ENCODE measurements at places on chromosomes 11 and 22. TPM values are rescaled to one million over a fixed set of nuclear protein-coding genes. Genes with fewer than 3 reads are reported as not detected.

SLN gene
- not detected for total RNA-seq

TRIM34 gene
- total RNA-seq: 11.6 TPM

TRPM5 gene
- 0.23 TPM for total RNA-seq

PARVG gene
- total RNA-seq: 194 TPM

LRRC74B gene
- total RNA-seq: not detected

TRIM51 gene
- not detected for total RNA-seq

MSANTD2 gene
- total RNA-seq: 26.3 TPM

NNMT gene
- not detected for total RNA-seq

BRMS1 gene
- 49.8 TPM for total RNA-seq

VSIG10L2 gene
- total RNA-seq: not detected

CST6 gene
- not detected for total RNA-seq

ETS1 gene
- total RNA-seq: 732 TPM

TRIM51G gene
- not detected for total RNA-seq

CCDC87 gene
- not detected for total RNA-seq

NDUFC2 gene
- 86.5 TPM for total RNA-seq

PRR33 gene
- total RNA-seq: not detected

NUP160 gene
- 57.6 TPM for total RNA-seq

PHETA2 gene
- 1.9 TPM for total RNA-seq

CCDC85B gene
- 24.9 TPM for total RNA-seq

BIK gene
- 2.7 TPM for total RNA-seq

HEPN1 gene
- not detected for total RNA-seq

TSSC4 gene
- total RNA-seq: 65.8 TPM

BACE1 gene
- 2.9 TPM for total RNA-seq

SAA1 gene
- not detected for total RNA-seq

ARHGAP20 gene
- total RNA-seq: 0.09 TPM

MYEOV gene
- total RNA-seq: not detected

HPX gene
- 0.83 TPM for total RNA-seq
